ENCODE measurements at places on chromosomes 5 and 9.
A peak's percentile ranks its signal among the peaks of the same experiment; 100 is the strongest.

GRCh38 chr9:19378164-19378563 is 1.9 kb downstream of the RPS6 start:
- H3K27me3 ChIP-seq: no peaks in the 10 kb centered on the region
- H3K27ac ChIP-seq: peak overlapping the region; percentile 84
- peaks cover 19% of the 10 kb centered on the region for H3K36me3 ChIP-seq
- DNase-seq: no peak
- H3K4me1 ChIP-seq: peaks cover 24% of the 10 kb centered on the region

- DNase-seq: no peak
- H3K27me3 ChIP-seq: no peaks in the 10 kb centered on the region
- no peaks in the 10 kb centered on the region for H3K36me3 ChIP-seq
- H3K4me3 ChIP-seq: no peak overlapping the region
- H3K4me1 ChIP-seq: no peaks in the 10 kb centered on the region
- no peak overlapping the region for H3K27ac ChIP-seq
Observed at GRCh38 chr5:171705036-171705435, 80.6 kb upstream of the SMIM23 start.

DNA sequence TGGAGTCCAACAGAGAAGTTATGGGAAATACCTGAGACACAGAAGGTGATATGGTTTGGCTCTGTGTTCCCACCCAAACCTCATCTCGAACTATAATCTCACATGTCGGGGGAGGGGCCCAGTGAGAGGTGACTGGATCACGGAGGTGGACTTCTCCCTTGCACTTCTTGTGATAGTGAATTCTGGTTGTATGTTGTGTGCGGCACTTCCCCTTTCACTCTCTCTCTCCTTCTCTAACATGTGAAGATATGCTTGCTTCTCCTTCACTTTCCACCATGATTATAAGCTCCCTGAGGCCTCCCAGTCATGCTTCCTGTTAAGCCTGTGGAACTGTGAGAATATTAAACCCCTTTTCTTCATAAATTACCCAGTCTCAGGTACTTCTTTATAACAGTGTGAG is 96.1 kb downstream of the TMEM232 start:
- no peak overlapping the region for H3K4me3 ChIP-seq
- H3K27ac ChIP-seq: no peak overlapping the region
- no peaks in the 10 kb centered on the region for H3K27me3 ChIP-seq
- DNase-seq: no peak
- H3K4me1 ChIP-seq: no peaks in the 10 kb centered on the region

GRCh38 chr5:124724357-124725039 is 21.9 kb downstream of the ZNF608 start:
- H3K36me3 ChIP-seq: no peaks in the 10 kb centered on the region
- no peaks in the 10 kb centered on the region for H3K27me3 ChIP-seq
- no peak overlapping the region for H3K4me3 ChIP-seq
- no peak overlapping the region for H3K27ac ChIP-seq
- H3K4me1 ChIP-seq: no peaks in the 10 kb centered on the region

GRCh38 chr5:79133657-79134451 is 22.2 kb downstream of the BHMT start:
- H3K4me3 ChIP-seq: peak overlapping the region; percentile 42
- no peaks in the 10 kb centered on the region for H3K27me3 ChIP-seq
- DNase-seq: peak; percentile 38
- H3K36me3 ChIP-seq: no peaks in the 10 kb centered on the region

DNA sequence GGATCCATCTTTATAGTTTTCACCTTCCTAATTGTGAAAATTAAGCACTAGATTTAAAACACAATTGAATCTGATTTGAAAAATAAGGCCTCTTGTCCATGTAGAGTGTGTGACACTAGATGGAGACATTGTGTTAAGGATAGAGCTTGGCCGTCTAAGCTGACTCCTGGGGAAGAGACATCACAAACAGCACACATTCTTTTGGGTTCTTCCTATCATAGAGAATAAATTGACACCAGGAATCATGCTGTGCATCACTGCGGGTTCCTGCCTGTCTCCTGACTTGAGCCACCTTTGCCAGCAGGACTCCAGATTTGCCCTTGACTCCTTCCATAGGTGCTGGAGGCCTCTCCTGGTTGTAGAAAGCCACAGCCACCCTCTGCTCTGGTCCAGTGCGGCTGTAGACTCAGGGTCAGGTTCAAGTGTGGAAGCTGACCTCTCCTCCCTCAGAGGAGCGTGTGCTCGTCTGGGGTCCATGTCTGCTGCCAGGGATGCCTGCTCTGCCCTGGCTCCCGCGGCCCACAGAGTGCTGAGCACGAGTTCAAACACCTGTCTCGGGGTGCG is 11.2 kb downstream of the ROPN1L start:
- H3K27ac ChIP-seq: no peak overlapping the region
- H3K4me3 ChIP-seq: no peak overlapping the region
- H3K4me1 ChIP-seq: no peaks in the 10 kb centered on the region
- peak; percentile 46 for DNase-seq

DNA sequence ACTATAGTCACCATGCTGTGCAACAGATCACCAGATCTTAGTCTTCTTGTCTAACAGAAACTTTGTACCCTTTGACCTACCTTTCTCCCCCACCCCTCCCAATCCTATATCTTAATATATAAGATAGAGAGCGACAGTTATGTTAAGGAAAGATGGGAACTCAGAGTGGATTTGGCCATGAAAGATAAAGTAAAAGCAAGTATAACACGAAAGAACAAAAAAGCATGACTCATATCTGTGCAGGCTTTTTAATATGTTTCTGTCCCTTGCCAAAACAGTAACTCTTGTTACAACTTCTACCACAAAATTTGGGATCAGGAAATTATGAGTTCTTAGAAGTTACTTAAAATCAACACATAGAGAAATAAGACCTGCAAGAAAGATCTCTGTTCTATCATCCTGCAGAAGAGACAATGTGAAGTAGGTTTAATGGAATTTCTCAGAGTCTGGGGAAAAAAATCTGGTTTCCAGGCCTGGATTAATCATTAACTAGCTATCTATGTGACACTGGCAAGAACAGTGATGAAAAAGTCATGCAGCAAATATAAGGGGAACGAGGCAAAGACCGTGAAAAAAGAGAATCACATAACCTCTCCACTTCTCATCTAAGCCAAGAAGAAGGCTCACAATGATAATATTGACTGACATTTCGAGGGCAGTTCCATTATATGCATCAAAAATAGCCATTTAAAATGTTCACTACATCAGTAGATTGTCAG is 18.6 kb downstream of the BAAT start:
- H3K27me3 ChIP-seq: no peaks in the 10 kb centered on the region
- no peaks in the 10 kb centered on the region for H3K36me3 ChIP-seq
- no peak for DNase-seq
- no peak overlapping the region for H3K4me3 ChIP-seq

DNA sequence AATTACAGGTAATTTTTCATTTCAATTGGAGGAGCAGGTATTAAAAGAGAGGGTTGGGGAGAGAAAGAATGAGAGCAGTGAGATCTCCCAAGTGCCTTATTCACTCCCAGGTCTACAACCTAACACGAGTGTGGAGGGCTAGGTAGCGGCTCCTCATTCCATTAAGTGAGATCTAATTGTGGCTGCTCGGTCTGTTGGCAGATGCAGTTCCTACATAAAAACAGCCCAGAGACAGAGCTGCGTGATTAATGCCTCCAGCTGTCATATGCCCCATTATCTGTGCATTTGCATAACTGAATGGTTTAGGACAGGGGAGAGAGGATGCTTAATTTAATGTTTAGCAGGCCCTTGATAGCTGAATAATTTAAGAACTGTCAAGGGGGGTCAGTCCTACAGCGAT is 100.5 kb downstream of the PSAT1 start:
- no peak overlapping the region for H3K4me3 ChIP-seq
- H3K36me3 ChIP-seq: no peaks in the 10 kb centered on the region
- H3K4me1 ChIP-seq: no peaks in the 10 kb centered on the region
- no peak for DNase-seq
- H3K27ac ChIP-seq: no peak overlapping the region

- H3K4me1 ChIP-seq: no peaks in the 10 kb centered on the region
- H3K36me3 ChIP-seq: no peaks in the 10 kb centered on the region
- no peak for DNase-seq
- no peaks in the 10 kb centered on the region for H3K27me3 ChIP-seq
- H3K27ac ChIP-seq: no peak overlapping the region
- no peak overlapping the region for H3K4me3 ChIP-seq
Observed at GRCh38 chr5:72177538-72177937, 70.3 kb downstream of the MAP1B start.

DNA sequence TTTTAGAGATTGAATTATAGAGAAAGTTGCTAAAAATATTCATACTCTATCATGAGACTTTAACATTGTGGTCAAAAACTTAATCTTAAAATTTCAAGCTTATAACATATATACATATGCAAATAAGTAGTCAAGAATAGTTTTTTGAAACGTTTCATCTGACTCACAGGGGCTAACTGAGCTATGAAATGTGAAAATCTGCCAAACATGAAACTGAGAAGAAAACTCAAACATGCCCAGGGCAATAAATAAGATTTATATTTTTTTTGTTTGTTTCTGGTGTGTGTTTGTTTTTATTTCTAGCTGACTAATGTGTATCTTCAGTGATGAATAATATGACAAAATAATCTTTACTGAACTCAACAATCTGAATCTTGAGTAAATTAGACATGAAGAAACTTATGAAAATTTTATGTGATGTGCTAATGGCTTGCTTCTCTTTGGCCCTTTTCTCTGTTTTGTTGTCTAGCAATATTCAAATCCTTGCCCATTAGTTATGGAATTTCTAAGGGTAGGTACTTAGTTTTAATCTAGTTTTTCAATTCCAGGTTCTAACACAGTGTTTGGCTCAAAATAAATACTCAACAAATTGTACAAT is 99.9 kb downstream of the FAM174A start:
- no peak overlapping the region for H3K27ac ChIP-seq
- no peaks in the 10 kb centered on the region for H3K27me3 ChIP-seq
- no peaks in the 10 kb centered on the region for H3K4me1 ChIP-seq
- no peak overlapping the region for H3K4me3 ChIP-seq
- no peak for DNase-seq
- no peaks in the 10 kb centered on the region for H3K36me3 ChIP-seq

DNA sequence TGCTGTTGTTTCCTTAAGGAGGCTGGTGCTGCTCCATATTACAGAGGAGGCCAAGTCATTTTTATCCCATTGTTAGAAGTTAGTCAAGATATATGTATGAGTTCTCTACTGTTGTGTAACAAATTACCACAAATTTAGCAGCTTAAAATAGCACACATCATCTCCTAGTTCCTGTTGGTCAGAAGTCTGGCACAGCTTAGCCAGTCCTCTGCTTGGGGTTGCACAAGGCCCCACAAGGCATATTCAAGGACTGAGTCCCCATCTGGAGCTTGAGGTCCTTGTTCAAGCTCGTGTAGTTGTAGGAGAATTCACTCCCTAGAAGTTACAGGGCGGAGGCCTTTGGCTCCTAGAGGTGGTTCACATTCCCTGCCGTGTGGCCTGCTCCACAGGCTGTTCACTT is 14.7 kb downstream of the MTAP start:
- no peak for DNase-seq
- H3K27ac ChIP-seq: no peak overlapping the region
- H3K4me3 ChIP-seq: no peak overlapping the region
- H3K27me3 ChIP-seq: no peaks in the 10 kb centered on the region

- H3K4me1 ChIP-seq: no peaks in the 10 kb centered on the region
- H3K4me3 ChIP-seq: no peak overlapping the region
- H3K36me3 ChIP-seq: no peaks in the 10 kb centered on the region
- H3K27ac ChIP-seq: no peak overlapping the region
- DNase-seq: no peak
- no peaks in the 10 kb centered on the region for H3K27me3 ChIP-seq
Observed at GRCh38 chr5:114782869-114783268, 386.8 kb downstream of the TRIM36 start.

GRCh38 chr5:138533973-138534941 is 8.8 kb downstream of the ETF1 start:
- H3K27me3 ChIP-seq: no peaks in the 10 kb centered on the region
- peaks cover 14% of the 10 kb centered on the region for H3K4me1 ChIP-seq
- no peak for DNase-seq

DNA sequence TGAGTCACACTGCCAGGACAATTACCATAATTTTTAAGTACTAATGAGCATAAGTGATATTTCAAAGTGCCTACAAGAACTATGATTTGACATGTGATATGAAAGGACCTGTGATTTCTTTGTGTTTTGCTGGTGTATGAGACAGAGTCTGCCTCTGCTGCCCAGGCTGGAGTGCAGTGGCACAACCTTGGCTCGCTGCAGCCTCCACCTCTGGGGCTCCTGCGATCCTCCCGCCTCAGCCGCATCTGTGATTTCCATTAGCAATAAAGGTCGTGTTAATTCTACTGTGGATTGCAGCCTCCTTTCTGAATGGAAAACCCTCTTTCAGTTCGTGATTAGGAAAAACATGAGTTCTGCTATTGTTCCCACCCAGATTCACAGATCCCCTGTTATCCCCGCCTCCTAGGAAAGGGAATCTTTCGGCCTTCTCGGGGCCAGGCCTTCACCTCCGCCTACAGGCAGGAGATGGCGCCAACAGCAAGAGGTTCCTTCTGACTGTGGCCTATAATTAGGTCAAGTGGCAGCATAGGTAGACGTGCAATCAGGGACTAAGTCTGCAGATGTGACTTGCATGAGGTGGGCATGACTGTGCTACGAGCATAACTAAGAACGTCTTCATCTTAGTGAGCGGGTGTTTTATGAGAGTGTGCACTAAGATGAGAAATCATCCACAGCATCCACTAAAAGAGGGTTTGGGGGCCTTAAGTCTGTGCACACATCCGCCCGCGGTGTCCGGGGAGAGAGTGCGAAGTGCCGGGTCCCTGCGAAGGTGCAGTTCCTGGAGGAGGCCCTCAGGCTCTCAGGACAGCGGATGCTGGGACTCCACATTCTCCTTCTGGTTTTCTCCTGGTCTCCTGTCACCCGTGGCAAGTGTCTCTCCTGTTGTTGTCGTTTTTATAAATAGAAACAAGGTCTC is 23.1 kb downstream of the TRIM7 start:
- H3K27me3 ChIP-seq: no peaks in the 10 kb centered on the region
- H3K36me3 ChIP-seq: no peaks in the 10 kb centered on the region
- peaks cover 3% of the 10 kb centered on the region for H3K4me1 ChIP-seq
- H3K27ac ChIP-seq: no peak overlapping the region
- peak; percentile 68 for DNase-seq

DNA sequence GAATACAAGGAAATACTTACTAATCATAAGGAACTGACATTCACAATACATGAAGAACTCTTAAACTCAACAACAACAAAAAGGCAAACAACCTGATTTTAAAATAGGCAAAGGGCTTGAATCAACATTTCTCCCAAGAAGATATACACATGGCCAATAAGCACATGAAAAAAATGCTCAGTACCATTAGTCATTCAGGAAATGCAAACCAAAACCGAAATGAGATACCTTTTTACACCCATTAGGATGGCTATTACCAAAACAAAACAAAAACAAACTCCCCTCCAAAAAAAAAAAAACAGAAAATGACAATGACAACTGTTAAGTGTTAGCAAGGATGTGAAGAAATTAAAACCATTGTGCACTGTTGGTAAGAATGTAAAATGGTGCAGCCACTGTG is 104.1 kb upstream of the ZNF462 start:
- no peak overlapping the region for H3K27ac ChIP-seq
- H3K27me3 ChIP-seq: no peaks in the 10 kb centered on the region
- no peak for DNase-seq
- H3K4me3 ChIP-seq: no peak overlapping the region

- H3K4me1 ChIP-seq: no peaks in the 10 kb centered on the region
- H3K27ac ChIP-seq: no peak overlapping the region
- no peaks in the 10 kb centered on the region for H3K27me3 ChIP-seq
- H3K4me3 ChIP-seq: no peak overlapping the region
Observed at GRCh38 chr5:43680286-43680685, 77.3 kb downstream of the NNT start.
